ENCODE measurements at places on chromosomes 7 and 10. TPM values are rescaled to one million over a fixed set of nuclear protein-coding genes. Genes with fewer than 3 reads are reported as not detected.

Gene UFSP1
- total RNA-seq, result 1.1 TPM

Gene PTF1A
- not detected for total RNA-seq

Gene HKDC1
- 3.1 TPM for total RNA-seq

Gene KIN
- total RNA-seq, result 6.5 TPM

Gene SLC26A3
- not detected for total RNA-seq

Gene FMC1
- 1.2 TPM for total RNA-seq

- H3K4me3 ChIP-seq, result no peak overlapping the region
- no peak for DNase-seq
- H3K36me3 ChIP-seq, result peaks cover 3% of the 10 kb centered on the region
Observed at GRCh38 chr10:132562916-132563456, 25.4 kb downstream of the INPP5A start.

DNA sequence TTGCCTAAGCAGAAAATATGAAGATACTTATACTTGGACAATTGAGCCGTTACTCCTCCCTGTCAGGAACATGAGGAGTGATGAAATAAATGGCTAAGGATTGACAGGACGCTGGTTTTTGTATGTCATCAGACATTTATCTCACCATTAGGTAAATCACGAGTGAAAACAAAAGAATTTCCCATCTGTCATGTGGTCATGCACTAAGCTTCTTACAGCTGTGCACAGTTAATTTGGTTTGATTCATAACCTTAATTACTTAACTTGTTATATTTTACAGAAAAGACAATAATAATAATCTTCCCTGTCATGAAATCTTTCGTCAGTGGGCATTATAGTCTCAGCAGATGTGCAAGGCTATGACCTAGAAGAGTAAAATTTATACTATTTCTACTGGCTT is 266.5 kb downstream of the HGF start:
- no peak overlapping the region for H3K27ac ChIP-seq
- H3K4me1 ChIP-seq, result no peaks in the 10 kb centered on the region
- no peak overlapping the region for H3K4me3 ChIP-seq
- no peaks in the 10 kb centered on the region for H3K27me3 ChIP-seq
- DNase-seq, result no peak

GRCh38 chr10:49161411-49161997 is 26.7 kb downstream of the TMEM273 start:
- no peak overlapping the region for H3K4me3 ChIP-seq
- no peak overlapping the region for H3K27ac ChIP-seq
- DNase-seq, result no peak
- H3K4me1 ChIP-seq, result peaks cover 2% of the 10 kb centered on the region

GRCh38 chr7:158827411-158828132 is 1.7 kb downstream of the ESYT2 start:
- H3K4me3 ChIP-seq, result peak overlapping the region; percentile 83
- peaks cover 47% of the 10 kb centered on the region for H3K4me1 ChIP-seq
- H3K36me3 ChIP-seq, result peaks cover 8% of the 10 kb centered on the region
- H3K27me3 ChIP-seq, result no peaks in the 10 kb centered on the region
- no peak for DNase-seq
- peak overlapping the region; percentile 91 for H3K27ac ChIP-seq

DNA sequence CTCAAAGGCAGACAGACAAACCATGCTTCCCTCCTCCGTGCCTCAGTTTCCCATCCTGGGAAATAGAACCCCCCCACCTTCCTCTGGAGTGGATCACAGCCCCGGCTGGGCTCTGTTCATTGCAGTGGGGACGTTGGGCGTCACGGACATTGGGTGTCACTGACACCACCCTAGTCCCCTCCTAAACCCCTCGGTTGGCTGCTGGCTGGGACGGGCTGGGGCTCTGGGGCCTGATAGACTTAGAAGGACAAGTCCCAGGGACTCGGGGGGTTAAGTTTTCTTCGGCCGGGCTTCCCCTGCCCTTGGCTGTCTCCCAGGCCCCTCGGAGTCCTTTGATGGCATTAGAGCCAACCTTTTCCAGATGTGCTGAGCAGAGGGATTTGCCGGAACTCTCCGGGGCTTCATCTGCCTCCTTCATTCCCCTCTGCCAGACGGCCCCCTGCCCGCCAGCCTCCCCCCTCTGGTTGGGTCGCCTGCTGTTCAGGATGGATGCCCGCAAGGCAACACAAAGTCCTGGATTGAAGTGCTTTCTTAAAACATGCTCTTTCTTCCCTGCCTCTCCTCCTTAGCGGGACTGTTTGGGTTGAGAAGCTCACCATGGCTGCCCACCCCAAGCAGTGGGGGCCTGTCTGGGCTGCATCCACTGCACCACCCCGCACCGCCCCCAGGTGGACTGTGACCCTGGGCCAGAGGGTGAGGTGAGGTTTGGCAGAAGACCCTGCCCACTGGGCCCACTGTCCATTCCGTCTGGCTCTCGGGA is 73.0 kb downstream of the COL26A1 start:
- peaks cover 13% of the 10 kb centered on the region for H3K27me3 ChIP-seq
- DNase-seq, result no peak
- H3K27ac ChIP-seq, result no peak overlapping the region
- H3K4me3 ChIP-seq, result no peak overlapping the region

DNA sequence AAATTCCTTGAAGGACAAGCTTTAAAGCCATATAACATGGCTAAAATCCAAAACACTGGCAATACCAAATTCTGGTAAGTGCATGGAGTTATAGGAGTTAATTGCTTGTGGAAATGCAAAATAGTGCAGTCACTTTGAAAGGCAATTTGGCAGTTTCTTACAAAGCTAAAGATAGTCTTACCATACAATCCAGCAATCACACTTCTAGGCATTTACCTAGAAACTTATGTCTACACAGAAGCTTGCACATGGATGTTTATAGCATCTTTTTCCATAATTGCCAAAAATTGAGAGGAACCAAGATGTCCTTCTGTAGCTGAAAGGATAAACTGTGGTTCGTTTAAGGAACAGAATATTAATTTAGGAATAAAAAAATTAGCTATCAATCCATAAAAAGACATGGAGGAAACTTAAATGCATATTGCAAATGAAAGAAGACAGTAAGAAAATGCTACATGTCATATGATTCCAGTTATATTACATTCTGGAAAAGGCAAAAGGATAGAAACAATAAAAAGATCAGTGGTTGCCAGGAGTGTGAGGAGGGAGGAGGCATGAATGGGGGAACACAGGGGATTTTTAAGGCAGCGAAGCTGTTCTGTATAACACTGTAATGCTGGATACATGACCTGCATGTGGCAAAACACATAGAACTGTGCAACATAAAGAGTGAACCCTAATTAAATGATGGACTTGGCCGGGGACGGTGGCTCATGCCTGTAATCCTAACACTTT is 51.9 kb downstream of the GNAT3 start:
- no peaks in the 10 kb centered on the region for H3K27me3 ChIP-seq
- DNase-seq, result no peak
- no peak overlapping the region for H3K27ac ChIP-seq
- H3K4me3 ChIP-seq, result no peak overlapping the region
- H3K4me1 ChIP-seq, result no peaks in the 10 kb centered on the region

- DNase-seq, result no peak
- H3K27ac ChIP-seq, result no peak overlapping the region
- H3K36me3 ChIP-seq, result no peaks in the 10 kb centered on the region
- H3K4me1 ChIP-seq, result peaks cover 17% of the 10 kb centered on the region
- H3K4me3 ChIP-seq, result peak overlapping the region; percentile 45
Observed at GRCh38 chr10:60942788-60943315, 1.1 kb downstream of the RHOBTB1 start.

- no peaks in the 10 kb centered on the region for H3K4me1 ChIP-seq
- H3K36me3 ChIP-seq, result no peaks in the 10 kb centered on the region
- H3K4me3 ChIP-seq, result no peak overlapping the region
- H3K27ac ChIP-seq, result no peak overlapping the region
Observed at GRCh38 chr7:85685901-85686300, 499.0 kb upstream of the SEMA3D start.

DNA sequence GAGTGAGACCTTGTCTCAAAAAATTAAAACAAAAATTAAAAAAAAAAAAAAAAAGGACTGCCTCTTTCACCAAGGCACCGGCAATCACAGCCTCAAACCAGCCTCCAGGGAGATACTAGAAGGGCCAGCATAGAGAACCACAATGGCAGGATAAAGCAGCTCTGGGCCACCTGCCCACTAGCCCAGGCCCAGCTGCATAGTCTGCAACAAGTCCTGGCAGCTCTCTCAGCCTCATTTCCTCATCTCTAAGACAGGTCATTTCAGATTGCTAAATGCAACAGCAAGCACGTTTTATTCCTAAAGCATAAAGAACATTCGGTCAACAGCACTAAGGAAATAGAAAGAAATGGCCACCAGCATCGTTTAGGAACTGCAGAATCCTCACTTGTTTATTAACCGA is 28.8 kb downstream of the XPNPEP1 start:
- DNase-seq, result no peak
- peaks cover 15% of the 10 kb centered on the region for H3K4me1 ChIP-seq
- H3K36me3 ChIP-seq, result peaks cover 34% of the 10 kb centered on the region
- H3K27me3 ChIP-seq, result no peaks in the 10 kb centered on the region
- H3K27ac ChIP-seq, result no peak overlapping the region

- H3K27me3 ChIP-seq, result no peaks in the 10 kb centered on the region
- H3K4me3 ChIP-seq, result no peak overlapping the region
- no peak for DNase-seq
- no peaks in the 10 kb centered on the region for H3K36me3 ChIP-seq
Observed at GRCh38 chr10:672203-672602, 17.3 kb downstream of the DIP2C start.

DNA sequence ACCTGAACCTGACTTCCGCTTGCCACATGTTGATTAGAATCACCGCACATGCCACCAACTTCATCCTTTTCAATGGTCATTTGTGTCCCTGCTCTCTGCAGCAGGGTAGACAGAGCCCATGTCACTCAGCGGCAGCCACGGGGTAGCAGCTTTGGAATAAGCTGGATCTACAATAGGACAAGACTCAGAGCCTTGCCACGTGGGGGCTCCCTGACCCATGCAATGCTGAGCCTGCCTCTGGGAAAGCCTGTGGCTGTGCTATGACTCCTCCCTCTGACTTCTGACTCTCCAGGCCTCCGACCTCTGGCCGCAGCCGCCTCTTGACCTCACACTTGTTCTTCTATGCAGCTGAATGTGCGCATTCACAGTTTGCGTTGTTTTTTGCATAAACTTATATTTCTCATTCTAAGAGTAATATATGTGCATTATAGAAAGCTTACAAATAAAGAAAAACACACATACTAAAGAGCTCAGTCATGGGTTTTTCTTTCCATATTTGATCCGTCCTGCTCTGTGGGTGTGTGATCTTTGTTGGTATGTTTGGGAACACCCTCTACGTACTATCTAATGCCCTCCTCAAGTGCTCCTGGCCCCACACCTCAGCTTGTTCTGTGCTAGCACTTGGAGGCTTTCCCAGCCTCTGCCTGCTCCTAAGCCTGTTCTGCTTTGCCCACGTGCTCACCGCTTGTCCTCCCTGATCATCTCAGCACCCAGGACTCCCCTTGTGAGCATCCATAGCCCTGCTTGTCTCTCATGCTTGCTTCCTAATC is 198.0 kb upstream of the MKI67 start:
- no peaks in the 10 kb centered on the region for H3K36me3 ChIP-seq
- DNase-seq, result no peak
- H3K4me3 ChIP-seq, result no peak overlapping the region
- peaks cover 9% of the 10 kb centered on the region for H3K27me3 ChIP-seq

DNA sequence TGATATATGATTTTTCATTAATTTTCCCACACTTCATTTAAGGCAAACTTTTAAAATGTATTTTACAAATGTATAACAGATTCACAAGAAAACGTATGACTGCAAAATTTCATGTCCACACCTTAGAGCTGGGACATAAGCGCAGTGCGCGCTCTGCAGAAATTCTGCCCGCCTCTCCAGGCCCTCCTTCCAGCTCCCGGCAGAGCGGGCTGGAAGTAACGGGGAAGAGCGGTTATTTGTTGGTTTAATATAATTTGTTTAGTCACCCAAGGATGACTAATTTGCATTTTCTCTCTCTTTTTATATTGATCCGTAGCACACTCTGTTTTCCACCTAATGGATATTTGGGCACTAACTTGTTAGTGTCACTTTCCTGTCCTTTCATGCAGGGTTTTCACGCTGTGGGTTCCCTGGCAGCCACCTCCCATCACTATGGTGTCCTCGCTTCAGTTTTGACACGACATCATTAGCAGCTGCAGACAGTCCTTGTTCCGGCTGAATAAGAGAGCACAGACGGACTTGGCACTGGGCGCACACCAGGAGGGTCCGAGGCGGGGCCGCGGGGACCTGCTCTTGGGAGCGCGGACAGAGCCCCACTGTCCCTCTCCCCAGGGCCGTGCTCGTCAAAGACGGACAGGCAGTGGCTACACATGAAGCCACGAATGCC is 129.2 kb upstream of the SEC61G start:
- H3K27me3 ChIP-seq, result peaks cover 7% of the 10 kb centered on the region
- no peak for DNase-seq
- H3K4me3 ChIP-seq, result no peak overlapping the region

- no peaks in the 10 kb centered on the region for H3K4me1 ChIP-seq
- H3K4me3 ChIP-seq, result no peak overlapping the region
- no peak overlapping the region for H3K27ac ChIP-seq
- H3K36me3 ChIP-seq, result no peaks in the 10 kb centered on the region
- H3K27me3 ChIP-seq, result peaks cover 31% of the 10 kb centered on the region
Observed at GRCh38 chr7:44291733-44292419, 33.5 kb downstream of the CAMK2B start.

- H3K4me3 ChIP-seq, result no peak overlapping the region
- H3K36me3 ChIP-seq, result no peaks in the 10 kb centered on the region
- H3K4me1 ChIP-seq, result peaks cover under 1% of the 10 kb centered on the region
- H3K27me3 ChIP-seq, result no peaks in the 10 kb centered on the region
Observed at GRCh38 chr10:111117528-111118277, 40.9 kb downstream of the ADRA2A start.

- H3K27ac ChIP-seq, result no peak overlapping the region
- H3K4me3 ChIP-seq, result no peak overlapping the region
- no peaks in the 10 kb centered on the region for H3K4me1 ChIP-seq
Observed at GRCh38 chr10:131259535-131259934, 52.0 kb downstream of the TCERG1L start.

DNA sequence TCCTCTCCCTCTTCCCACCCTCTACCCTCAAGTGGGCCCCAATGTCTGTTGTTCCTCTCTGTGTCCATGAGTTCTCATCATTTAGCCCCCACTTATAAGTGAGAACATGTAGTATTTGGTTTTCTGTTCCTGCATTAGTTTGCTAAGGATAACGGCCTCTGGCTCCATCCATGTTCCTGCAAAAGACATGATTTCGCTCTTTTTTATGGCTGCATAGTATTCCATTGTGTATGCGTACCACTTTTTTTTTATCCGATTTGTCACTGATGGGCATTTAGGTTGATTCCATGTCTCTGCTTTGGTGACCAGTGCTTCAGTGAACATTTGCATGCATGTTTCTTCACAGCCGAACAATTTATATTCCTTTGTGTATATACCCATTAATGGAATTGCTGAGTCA is 51.7 kb upstream of the ATP6V0A4 start:
- H3K27ac ChIP-seq, result no peak overlapping the region
- no peaks in the 10 kb centered on the region for H3K4me1 ChIP-seq
- no peaks in the 10 kb centered on the region for H3K36me3 ChIP-seq
- no peak overlapping the region for H3K4me3 ChIP-seq
- no peak for DNase-seq

GRCh38 chr10:110002801-110003523 is 4.8 kb upstream of the ADD3 start:
- no peaks in the 10 kb centered on the region for H3K36me3 ChIP-seq
- H3K4me1 ChIP-seq, result peaks cover 10% of the 10 kb centered on the region
- DNase-seq, result no peak

GRCh38 chr7:13898957-13899670 is 90.4 kb downstream of the ETV1 start:
- H3K36me3 ChIP-seq, result no peaks in the 10 kb centered on the region
- H3K4me1 ChIP-seq, result no peaks in the 10 kb centered on the region
- H3K27ac ChIP-seq, result no peak overlapping the region
- no peak for DNase-seq
- H3K4me3 ChIP-seq, result no peak overlapping the region

All from CD4-positive, alpha-beta T cell (primary cell).